ENCODE measurements at places on chromosomes 11 and 22.

- DNase-seq: no peak
These were observed 5.2 kb downstream of the TRIM29 start for GRCh38 chr11:120132645-120133185.

GRCh38 chr22:36085476-36086169 lies 57.0 kb upstream of the RBFOX2 start:
- DNase-seq: no peak

GRCh38 chr11:58286249-58286648 lies 18.2 kb upstream of the OR10W1 start:
- peak; percentile 68 for DNase-seq

GRCh38 chr11:120500414-120501071 lies 11.0 kb upstream of the GRIK4 start:
- peak; percentile 70 for DNase-seq

DNA sequence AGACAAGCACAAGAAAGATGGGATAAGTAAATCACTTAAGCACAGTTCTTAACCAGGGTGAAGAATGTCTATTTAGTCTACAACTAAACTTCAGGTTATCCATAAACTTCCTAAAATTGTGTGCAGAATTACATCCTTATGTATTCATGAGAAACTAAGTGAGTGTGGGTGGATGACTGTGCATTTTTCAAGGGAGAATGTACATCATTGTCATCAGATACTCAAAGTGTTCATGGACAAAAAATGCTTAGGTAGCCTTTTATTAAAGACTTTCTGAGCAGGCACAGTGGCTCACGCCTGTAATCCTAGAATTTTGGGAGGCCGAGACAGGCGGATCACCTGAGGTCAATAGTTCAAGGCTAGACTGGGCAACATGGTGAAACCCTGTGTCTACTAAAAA lies 2023.8 kb downstream of the LRRC4C start:
- no peak for DNase-seq

- DNase-seq: no peak
These were observed 453.6 kb downstream of the TMEM135 start for GRCh38 chr11:87491381-87491780.

DNA sequence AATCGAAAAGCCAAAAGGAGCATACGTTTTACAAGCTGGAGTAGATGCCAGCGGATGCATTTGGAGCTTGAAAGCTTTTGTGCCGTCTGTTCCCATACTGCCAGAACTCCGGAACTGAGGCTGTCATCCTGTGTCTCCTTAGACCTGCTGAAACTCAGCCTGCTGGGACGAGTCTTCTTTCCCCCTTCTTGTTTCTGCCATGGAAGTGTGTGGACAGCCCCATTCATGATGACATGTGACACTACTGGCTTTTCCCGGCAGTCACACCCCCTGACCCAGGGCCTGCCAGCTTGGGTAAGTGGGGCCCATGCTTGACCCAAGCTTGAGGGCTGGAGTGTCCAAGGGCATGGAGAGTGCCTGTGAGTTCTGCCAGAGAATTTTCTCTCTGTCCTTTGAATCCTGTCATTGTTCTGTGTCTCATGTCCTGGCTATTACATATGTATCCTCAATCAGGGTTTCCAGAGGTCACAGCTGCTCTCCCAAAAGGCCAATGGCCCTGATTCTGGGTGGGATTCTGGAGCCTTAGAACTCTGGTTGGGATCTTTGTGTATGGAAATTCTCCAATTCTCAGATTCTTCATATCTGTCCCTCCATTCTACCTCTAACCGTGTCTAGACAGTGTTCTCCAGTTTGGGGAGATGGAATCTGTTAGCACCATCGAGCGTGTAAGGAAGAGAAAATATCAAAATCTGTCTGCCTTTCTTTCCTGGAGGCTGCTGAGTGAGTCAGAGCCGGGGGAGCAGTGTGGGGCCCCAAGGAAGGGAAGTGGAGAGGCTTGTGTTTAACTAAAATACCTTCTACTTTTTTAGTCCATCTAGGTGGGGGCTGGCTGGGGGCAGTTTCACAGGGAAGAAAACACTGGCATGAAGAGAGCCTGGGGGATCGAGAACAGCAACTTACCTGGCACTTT lies 73.2 kb downstream of the KIAA1671 start:
- DNase-seq: no peak

DNA sequence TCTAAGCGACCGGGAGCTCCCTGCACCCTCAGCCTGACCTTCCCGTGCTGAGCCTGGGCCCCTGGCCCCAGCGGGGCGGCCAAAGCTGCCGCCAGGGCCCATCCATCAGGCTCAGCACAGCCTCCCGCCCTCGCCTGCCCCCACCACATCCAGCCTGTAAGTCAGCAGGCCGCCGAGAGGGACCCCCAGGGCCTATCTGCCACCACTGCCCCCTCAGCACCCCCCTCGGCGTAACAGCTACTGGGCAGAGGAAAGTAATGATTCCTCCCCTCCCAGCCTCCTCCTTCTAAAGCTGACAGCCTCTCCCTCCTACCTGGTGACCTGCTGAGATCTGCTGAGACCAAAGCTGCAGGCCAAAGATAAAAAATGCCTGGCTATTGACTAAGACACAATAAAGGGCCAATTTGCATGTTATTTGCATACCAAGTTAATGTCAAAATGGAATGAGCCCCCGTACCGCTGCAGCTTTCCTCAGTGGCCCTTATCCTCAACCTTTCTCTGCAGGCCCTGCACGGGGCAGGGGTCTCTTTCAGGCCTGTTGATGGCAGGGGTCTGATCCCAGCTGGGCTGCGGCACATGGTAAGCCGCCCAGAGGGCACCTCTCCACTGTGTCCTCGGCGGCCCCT lies 51.6 kb downstream of the RPUSD4 start:
- peak; percentile 83 for DNase-seq

DNA sequence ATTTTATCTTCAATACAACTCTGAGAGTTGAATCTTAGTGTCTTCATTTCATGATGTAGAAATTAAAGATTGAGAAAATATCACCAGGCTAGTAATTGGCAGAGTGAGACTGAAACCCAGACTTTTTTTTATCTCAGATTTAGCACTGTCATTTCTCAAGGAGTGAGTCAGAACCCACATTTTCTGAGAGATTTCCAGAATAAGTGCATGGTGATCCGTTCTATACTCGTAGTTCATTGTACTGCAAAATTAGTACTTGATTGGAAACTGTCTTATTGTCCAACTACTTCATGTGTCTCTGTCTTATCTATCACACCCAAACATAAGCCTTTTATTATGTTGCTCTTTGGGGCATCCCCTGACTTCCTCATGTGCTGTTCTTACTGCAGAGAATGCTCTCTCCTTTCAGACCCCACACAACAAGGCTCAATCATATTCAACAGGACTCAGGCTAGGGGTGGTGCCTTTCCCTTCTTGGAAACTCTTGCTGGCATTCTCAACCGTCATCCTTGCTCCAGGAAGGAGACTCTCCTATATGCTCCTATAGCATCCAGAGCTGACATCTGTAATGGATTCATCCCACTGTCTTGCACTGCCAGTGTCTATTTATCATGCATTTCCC lies 76.7 kb upstream of the BLID start:
- no peak for DNase-seq

GRCh38 chr11:121801394-121801748 lies 314.6 kb downstream of the BLID start:
- no peak for DNase-seq
